Stimulated activated CD8-positive, alpha-beta memory T cell treated with anti-CD3 and anti-CD28 coated beads, Interleukin-4, amount 100 ng/mL, for 4 hours (primary cell): ENCODE measurements at places on chromosomes 2 and 18.

DNA sequence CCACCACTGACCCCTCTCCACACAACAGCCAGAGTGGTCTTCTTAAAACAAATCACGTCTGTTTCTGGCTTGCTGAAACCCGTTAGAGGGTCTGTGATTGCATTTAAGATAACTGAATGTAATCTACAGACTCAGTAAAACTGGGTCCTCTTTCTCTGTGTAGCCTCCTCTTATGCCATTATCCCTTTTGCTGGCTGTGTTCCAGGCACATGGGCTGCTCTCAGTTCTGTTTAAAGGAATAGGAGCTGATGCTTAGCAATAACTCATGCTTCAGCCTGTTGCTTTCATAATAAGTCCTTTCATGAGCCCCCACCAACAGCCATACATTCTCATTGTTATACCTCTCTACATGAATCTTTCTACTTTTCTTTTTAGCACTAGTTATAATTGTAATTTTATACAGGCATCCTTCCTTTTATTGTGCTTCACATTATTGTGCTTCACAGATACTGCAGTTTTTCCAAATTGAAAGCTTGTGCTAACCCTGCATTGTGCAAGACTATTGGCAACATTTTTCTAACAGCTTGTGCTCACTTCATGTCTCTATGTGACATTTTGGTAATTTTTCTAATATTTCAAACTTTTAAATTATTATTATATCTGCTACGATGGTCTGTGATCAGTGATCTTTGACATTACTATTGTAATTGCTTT lies 782.6 kb downstream of the MBD2 start:
- DNase-seq, result no peak

DNA sequence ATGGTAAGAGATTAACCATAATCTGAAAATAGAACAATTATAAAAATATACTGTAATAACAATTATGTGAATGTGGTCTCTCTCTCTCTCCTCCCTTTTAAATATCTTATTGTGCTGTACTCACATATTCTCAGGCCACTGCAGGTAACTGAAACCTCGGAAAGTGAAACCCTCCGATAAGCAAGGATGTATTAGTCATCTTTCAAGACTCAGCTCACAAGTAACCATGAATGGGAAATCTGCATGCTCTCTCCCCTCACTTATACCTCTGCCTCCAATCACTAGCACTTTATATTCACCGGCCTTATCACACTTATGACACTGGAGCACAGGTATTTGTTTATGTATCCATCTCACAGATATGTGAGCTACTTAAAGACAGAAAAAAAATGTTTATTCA lies 139.7 kb downstream of the LRP2 start:
- DNase-seq, result no peak

DNA sequence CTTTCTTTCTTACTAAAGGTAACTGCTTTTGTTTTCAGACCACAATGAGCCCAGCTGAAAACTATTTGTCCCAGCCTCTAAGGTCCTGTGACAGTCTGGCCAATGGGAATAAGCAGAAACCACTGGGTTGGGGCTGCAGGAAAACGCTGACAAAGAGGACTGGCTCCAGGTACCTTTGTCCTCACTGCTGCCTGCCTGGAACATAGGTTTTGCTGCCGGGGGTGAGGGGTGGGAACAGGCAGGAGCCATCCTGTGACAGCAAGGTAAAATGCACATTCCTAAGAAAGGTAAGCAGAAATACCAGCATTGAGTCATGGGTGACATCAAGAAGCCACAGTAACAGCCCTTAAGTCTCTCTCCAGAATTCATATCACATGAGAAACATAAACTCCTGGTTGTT lies 21.6 kb downstream of the PTPN2 start:
- DNase-seq, result no peak

DNA sequence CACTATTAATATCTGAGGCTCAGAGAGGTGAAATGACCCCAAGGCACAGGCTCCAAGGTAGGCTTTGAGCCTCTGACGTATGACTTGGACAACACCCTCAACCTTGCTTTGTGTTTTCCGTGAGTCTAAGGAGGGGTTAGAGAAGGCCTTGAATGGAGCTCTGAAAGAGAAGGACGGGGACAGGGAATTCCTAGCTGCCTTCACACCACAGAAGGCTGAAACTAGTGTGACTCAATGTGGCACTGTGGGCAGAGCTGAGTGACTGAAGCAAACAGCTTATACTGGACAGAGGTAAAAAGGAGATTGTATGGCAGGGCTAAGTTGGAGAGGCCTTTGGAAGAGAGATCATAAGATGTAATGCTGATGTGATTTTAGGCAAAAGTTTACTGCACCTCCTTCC lies 3.5 kb upstream of the NCK2 start:
- DNase-seq, result no peak

DNA sequence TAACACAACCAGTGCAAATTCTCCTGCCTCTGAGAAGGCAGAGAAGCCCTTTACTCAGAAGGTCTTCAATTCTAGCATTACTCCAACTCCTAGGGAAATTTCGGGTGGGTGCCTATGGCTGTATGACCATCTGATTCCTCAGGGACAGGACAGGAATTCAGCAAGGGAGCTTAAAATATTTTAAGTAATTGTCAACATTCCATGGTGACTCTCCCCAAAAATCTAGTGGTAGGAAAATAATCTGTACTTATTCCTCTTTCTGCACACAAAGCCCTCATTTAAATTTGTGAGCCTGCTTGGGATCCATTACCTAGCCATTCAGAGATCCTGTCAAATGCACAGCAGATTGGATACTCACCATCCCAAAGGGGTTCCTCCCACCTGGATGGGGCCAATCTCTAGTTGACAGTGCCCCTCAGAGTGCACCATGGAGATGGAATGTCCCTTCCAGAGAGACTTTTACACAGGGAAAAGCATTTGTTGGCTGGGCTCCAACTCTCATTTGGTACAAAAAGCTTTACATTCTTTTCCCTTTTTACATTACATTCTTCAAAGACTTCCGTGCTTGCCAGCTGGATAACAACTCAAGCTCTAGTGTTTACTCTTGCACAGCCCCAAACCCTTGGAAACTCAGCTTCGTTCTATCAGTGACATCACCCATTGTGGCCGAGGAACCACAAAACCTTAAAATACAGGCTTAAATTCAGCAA lies 3.1 kb upstream of the TMEM150A start:
- DNase-seq, result no peak

DNA sequence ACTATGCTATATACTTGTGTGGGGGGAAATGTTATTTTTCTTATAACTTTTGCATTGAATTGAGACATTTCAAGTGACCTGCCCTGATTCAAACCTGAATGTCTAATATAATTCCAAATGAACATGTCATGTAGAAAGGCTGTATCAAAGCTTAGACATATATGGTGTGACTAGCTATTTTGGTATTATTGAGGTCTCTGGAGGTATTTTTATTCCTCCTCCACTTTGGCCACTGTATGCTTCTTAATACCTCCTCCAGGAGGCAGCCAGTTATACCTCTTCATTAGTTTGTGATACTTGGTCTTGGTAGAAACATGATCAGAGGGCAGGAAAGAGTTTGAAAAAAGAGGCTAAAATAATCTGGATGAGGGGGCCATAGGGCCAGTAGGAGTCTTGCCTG lies 217.1 kb downstream of the TCF4 start:
- no peak for DNase-seq

DNA sequence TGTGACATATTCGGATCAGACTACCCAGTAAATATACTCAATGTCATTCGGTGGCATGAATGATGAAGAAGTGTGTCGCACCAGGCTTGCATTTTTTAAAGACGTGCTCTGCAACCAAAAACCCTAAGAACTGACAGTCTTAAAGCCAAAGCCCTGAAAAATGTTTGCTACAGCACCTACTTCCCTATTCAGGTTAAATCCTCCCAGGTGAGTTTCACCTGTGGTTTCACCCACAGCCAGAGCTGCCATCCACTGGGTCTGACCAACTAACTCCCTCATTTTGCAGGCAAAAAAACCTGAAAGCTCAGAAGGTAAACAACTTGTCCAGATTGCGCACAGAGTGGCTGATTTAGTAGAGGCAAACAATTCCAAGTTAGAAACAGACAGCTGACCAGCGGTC lies 222.3 kb upstream of the MGAT5 start:
- no peak for DNase-seq

DNA sequence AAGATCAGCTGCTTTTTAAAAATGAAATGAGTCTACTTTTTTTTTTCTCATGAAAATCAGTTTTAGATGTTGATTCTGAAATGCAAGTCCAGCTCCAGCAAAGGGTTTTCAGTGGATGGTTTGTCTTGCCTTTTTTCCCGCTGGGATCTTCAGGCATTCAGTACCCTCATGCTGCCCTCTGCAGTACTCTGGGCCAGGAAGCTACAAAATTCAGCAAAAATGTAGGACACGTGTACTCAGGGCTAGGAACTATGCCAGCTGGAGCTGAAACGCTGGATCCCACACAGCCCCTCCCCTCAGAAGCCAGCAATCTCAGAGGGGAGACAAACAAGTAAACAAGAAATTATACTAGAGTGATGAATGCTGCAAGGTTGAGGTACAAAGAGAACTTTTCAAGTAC lies 97.3 kb downstream of the MMADHC start:
- DNase-seq, result no peak

DNA sequence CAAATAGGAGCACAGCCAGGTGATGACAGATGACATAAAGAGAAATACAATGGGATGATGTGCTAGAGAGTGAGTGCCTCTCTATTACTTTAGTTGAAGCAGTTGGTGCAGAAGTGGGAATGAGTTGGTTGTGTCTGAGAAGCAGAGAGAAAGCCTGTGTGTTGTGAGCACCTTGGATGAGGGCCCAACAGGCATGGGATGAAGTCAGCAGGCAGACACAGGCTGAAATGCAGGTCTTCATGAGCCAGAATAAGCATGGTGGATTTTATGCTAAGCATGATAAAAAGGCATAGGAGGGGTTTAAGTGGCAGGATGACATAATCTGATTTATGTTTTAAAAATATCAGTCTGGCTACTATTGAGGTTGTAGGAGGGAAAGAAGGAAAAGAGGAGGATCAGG lies 71.5 kb downstream of the KLHL14 start:
- no peak for DNase-seq

- no peak for DNase-seq
These were observed 128.4 kb downstream of the ASXL3 start for GRCh38 chr18:33706391-33706790.

- no peak for DNase-seq
These were observed 97.5 kb upstream of the FSHR start for GRCh38 chr2:49251766-49252165.

DNA sequence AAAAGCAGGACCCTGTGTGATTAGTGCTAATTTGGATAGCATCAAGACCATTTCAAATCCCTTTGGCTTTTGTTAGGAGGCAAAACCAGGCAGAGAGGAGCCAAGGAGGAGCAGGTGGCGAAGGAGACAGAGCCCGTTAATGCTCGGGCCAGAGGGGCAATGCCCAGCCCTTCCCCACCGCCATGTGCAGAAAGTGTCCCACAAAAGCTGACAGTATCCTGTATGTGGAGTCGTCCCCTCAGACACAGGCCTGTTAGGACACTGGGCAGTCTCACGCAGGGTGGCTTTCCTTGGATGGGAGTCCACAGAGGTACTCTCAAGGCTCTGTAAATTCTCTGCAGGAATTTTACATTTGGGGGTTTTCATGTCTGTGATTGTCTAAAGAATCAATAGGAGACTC lies 44.8 kb upstream of the TFCP2L1 start:
- DNase-seq, result no peak

DNA sequence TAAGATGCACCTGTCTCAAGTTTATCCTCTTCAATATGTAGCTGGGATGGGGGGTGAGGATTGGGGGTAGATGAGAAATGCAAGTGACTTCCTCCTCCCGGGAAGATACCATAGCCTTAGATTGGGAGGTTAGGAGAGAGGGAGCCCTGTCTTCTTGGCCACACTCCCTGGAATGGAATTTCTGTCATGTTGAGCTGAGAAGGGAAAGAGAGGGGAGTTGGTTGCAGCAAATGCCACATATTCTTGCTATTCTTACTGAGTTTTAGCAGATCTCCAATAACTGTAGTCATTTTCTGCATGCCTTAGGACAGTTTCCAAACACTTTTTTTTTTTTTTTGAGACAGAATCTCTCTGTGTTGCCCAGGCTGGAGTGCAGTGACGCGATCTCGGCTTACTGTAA lies 35.9 kb downstream of the TAF4B start:
- DNase-seq, result no peak
